ENCODE measurements at places on chromosomes 11 and 22. TPM values are rescaled to one million over a fixed set of nuclear protein-coding genes. Genes with fewer than 3 reads are reported as not detected.

The OR51B4 gene
- total RNA-seq, result not detected

The DDI1 gene
- not detected for total RNA-seq

The IGSF9B gene
- 52.9 TPM for total RNA-seq

The JAML gene
- total RNA-seq, result 79.9 TPM

The MFNG gene
- total RNA-seq, result 139 TPM

The CD151 gene
- 67.3 TPM for total RNA-seq

The MIOX gene
- not detected for total RNA-seq

The E2F8 gene
- 0.21 TPM for total RNA-seq

The CD3G gene
- total RNA-seq, result 170 TPM

The KCNJ4 gene
- total RNA-seq, result not detected

The OR8A1 gene
- not detected for total RNA-seq

The PARVA gene
- 1.8 TPM for total RNA-seq

The PGA5 gene
- total RNA-seq, result not detected

The HTATIP2 gene
- 17.1 TPM for total RNA-seq

The TMEM191B gene
- total RNA-seq, result 4.8 TPM

The SLCO2B1 gene
- total RNA-seq, result not detected

The EHF gene
- total RNA-seq, result 0.34 TPM

The FXYD6 gene
- not detected for total RNA-seq

The MN1 gene
- 0.42 TPM for total RNA-seq

The PNPLA5 gene
- not detected for total RNA-seq

The OR51I1 gene
- total RNA-seq, result not detected

The POTEH gene
- not detected for total RNA-seq

The AMOTL1 gene
- total RNA-seq, result 2.0 TPM

The CNTF gene
- total RNA-seq, result 3.8 TPM

The NAV2 gene
- 1.3 TPM for total RNA-seq

The ANO5 gene
- 0.05 TPM for total RNA-seq

The PDGFD gene
- not detected for total RNA-seq

The CFAP300 gene
- not detected for total RNA-seq

The GAL3ST1 gene
- not detected for total RNA-seq

The EIF3D gene
- total RNA-seq, result 231 TPM

The KCNE3 gene
- 1.6 TPM for total RNA-seq

The SPON1 gene
- total RNA-seq, result 4.8 TPM

The TIGD3 gene
- 0.45 TPM for total RNA-seq

The C11orf52 gene
- not detected for total RNA-seq

The GP1BB gene
- 3.5 TPM for total RNA-seq

The DNAJB7 gene
- total RNA-seq, result not detected

The KCNQ1OT1 gene
- total RNA-seq, result 0.20 TPM

The ENTHD1 gene
- not detected for total RNA-seq

The CD3E gene
- total RNA-seq, result 544 TPM

Measured in T-helper 17 cell (primary cell).